ENCODE measurements at places on chromosomes 16 and 17.

DNA sequence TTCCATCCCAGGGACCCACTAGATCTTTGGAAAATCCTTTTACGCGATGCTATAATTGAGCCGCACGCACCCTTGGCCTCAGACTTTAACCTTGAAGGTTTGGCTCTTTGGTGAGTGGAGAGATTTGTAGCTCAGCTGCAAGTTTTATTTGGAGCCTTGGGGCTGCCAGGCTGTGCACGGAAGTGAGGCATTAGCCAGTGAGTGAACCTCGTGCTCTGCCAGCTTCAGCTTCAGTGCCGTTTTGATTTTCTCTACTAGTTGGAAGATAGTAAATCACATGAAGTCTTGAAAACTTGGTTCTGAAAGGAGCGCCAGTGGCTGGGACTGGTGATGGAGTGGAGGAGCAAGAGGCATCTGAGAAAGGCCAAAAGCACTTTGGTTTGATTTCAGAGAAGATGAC, 17.3 kb downstream of the CRHR1 start:
- no peak for DNase-seq

DNA sequence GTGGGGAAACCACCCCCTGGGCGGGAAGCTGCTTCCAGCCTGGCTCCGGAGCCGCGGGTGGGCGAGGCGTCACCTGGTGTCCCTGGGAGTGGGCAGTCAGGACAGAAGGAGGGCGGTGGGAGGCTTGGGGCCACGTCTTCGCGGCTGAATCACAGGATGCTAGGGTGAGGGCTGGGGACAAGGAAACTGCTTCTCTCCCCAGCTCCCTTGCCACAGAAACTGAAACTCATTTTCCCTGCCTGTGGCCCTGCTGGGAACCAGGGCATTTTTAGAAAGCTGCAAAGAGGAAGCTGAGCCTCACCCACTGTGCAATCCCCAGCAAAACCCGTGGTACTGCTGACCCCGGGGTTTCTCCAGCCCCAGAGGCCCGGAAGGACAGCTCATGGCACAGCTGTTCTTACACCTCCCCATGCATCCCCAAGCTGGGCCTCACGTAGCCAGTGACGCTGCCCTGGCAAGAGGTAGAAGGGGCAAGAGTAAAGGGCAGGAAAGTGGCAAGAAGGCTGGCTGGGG, 8.2 kb downstream of the RHBDF2 start:
- peak; percentile 63 for DNase-seq

DNA sequence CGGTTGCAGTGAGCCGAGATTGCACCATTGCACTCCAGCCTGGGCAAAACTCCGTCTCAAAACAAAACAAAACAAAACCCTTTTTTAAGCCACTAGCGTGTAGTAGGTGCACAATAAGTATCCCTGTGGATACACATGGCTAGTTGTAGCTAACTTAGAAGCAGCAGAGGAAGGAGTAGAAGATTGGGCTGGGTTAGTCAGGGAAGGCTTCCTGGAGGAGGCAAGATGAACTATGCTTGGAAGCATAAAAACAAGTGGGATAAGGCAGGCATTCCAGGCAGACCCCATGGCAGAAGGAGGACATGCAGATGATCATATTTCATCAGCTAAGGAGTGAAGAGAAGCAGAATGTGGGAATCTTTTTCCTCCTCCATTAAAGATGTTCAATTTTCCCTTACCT, 83.4 kb downstream of the IRX5 start:
- DNase-seq, result no peak

DNA sequence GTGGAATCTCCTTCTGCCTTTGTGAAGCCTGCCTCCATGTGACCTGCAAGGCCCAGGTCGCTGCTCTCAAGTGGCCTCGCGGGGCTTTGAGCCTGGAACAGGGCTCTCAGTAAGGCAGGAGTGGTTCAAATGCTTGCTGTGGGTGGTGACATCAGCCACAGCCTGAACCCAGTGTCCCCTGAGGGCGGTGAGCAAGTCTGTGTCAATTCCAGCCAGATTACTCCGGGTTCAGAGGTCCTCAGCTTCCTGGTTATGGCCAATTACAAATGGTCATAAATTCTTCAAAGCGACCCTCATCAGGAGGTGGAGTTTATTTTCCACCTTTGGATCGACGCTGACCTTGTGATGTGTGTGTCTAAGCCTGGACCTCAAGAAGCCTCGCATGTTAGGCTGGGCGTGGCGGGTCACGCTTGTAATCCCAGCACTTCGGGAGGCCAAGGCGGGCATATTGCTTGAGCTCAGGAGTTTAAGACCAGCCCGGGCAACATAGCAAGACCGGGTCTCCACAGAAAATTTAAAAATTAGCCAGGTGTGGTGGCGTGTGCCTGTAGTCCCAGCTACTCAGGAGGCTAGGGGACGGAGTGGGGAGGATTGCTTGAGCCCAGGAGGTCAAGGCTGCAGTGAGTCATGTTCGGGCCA, 17.3 kb downstream of the LGALS3BP start:
- DNase-seq, result no peak

- DNase-seq, result no peak
These were observed 272.2 kb downstream of the CDH13 start for GRCh38 chr16:82899006-82899405.

- no peak for DNase-seq
These were observed 7.3 kb upstream of the SERPINF1 start for GRCh38 chr17:1754430-1755112.

- DNase-seq, result peak; percentile 71
These were observed at the start of gene SAMD14 for GRCh38 chr17:50129728-50130558. SAMD14 (minus strand) TSS chr17:50130160; CDS start chr17:50124959, 5,201 bp downstream.

DNA sequence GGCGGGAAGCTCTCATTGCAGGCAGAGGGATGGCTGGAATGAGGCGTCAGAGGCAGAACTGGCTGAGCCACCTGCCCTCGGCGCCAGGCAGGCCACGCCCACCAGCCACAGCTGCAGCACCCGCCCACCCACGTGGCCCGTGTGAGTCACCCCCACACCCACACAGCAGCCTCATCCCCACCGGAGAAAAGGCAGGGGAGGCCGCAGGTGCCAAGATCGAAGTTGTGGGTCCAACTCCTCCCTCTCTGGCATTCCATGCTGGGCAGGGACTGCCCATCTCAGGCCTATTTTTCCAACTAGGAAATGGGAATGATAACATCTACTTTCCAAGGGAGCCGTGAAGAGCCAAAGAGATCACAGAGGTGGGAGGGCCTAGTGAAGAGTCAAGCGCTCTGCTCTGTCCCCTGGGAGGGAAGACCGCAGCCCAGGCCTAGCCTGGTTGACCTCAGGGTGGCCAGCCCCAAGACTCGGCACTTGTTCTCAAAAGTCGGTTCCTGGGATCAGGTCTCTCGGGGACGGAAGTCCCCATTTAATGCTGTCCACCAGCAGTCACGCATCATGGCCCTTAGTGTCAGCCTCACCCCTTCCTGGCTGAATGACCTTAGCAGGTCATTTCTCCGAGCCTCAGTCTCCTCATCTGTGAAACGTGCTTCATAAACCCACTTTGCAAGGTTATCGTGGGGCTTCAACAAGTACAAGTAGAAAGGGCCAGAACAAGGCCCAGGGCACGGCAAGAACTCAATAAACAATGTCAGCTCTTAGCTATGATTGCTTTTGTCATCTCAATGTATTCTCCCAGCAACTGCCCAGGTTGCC, at the start of gene TRPV3:
Gene TRPV3, minus strand, starts transcription at position 45 of the 816 bp plus-strand sequence. CDS start 2,962 bp downstream, outside the sequence.
- DNase-seq, result peak; percentile 88

DNA sequence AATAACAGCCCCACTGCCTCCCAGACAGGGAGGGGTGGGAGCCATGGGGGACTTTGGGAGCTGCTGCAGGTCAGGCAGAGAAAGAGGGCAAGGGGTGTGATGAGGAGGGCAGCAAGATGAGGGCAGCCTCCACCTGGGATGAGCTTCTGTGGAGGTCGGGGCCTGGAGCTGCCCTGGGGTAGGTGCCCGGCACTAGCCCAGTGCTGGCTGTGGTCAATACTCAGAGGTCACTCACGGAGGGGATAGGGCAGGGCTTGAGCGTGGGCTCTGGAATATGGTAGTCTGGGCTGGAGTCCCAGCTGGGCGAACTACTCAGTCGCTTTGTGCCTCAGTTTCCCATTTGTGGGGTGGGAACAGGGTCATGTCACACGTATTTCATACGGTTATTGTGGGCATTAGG, 169.0 kb downstream of the IRF8 start:
- no peak for DNase-seq

DNA sequence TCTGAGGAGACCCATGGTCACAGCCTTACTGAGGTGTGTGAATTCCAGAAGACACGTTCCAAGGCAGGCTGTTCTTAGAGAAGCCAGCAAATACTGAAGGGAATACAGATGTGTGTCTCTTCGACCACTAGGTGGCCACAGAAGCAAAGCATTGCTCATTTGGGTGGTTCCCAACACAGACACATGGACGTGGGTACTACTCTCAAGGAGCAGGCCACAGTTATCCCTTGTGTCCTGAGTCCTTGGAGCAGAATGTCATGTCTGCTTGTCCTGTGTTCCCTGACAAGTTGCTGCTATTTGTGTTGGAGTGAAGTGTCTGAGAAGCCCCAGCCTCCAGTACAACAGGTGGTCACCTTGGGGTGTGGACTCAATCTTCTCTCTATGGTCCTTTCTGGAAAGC, 30.3 kb downstream of the HMOX2 start:
- no peak for DNase-seq

GRCh38 chr17:17179371-17179827, 26.7 kb downstream of the PLD6 start:
- DNase-seq, result peak; percentile 55

DNA sequence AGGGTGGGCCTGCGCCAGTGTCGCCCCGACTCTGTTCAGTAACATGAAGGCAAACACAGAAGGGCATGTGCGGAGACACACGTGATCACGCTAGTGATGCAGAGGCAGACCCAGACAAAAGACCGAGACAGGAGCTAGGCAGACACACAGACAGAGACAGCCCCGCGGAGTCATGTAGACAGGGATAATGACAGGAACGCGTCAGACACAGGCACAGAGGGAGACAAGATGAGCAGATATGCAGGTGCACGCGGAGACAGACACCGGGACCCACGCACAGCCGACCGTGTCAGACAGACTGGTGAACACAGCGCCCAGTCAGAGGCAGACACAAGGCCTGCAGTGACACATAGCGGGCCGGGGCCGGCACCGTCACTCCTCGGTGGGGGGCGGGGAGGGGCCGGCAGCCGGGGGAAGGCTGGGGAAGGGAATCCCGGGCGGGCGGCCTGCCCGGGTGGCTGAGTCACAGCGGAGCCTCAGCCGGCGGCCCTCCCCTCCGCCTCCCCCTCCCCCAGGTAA, 7.4 kb downstream of the KDM6B start:
- no peak for DNase-seq

DNA sequence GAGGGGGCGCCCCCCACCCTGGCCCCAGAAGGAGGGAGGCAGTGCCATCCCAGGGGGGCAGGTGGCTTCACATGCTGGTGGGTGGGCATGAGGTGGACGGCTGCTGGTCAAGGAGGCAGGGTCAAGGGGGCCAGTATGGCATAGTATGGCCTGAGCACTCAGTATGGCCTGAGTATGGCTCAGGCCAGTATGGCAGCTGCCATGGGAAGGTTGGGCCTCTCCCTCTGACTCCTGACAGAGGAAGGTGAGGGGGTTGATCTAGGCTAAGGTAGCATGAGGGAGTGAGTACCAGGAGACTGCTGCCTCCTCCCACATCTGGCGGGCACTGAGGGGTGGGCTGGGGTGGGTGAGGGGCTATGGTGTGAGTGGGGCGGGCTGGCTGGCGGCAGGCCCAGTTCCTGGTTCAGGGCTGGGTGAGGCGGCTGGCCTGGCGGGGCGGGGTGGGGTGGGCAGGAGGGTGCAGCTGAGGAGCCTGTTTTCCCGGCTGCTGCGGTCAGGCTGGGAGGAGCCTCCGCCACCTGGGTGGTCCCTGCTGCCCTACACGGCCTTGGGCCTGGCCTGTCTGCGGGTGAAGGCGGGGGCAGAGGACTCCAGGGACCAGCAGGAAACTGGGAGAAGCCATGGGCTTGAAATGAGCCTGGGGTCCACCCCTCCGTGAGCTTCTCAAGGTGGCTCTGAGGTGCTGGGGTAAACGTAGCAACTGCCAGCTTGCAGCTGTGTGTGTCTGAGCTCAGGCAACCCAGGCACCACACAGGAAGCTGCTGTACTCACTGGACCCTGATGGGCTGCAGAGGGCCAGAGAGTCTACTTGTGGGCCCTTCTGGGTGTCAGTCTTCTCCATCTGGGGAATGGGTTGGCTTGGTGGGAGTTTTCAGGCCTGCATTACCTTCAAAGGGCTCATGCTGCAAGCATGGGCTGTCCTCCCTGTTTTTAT, 57.0 kb downstream of the RAI1 start:
- DNase-seq, result no peak
